ENCODE measurements at places on chromosomes 3 and 15.

GRCh38 chr3:126501736-126502135 lies 15.8 kb downstream of the UROC1 start:
- DNase-seq = no peak

GRCh38 chr3:172189987-172190603 lies 150.7 kb downstream of the FNDC3B start:
- DNase-seq = no peak

- no peak for DNase-seq
Observed at GRCh38 chr3:73765878-73766545, 141.3 kb upstream of the PDZRN3 start.

DNA sequence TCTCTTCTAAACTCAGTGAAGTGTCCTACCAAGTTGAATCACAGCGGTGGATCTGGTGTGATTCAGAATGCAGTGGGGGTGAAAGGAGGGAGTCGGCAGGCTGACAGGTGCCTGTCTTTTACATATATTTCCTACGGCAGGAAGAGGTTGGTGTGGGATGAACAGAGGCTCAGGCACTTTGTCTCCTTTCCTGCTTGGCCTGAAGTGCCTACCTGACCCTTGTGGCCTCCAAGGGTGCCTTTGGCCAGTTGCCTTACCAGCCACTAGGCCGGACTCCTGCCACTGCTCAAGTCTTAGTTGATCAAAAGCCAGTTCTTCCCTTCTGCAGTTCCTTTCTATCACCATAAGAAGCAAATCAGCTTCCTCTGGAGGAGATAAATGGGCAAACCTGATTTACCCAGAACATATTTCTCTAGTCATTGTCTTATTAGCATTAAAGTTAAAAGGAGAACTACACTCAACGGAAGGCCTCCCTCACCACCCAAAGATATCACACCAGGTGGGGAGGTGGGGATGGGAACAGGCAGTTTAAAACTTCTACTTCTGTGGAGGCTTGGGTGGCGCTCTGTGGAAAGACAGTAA lies 52.1 kb downstream of the CRTC3 start:
- no peak for DNase-seq

DNA sequence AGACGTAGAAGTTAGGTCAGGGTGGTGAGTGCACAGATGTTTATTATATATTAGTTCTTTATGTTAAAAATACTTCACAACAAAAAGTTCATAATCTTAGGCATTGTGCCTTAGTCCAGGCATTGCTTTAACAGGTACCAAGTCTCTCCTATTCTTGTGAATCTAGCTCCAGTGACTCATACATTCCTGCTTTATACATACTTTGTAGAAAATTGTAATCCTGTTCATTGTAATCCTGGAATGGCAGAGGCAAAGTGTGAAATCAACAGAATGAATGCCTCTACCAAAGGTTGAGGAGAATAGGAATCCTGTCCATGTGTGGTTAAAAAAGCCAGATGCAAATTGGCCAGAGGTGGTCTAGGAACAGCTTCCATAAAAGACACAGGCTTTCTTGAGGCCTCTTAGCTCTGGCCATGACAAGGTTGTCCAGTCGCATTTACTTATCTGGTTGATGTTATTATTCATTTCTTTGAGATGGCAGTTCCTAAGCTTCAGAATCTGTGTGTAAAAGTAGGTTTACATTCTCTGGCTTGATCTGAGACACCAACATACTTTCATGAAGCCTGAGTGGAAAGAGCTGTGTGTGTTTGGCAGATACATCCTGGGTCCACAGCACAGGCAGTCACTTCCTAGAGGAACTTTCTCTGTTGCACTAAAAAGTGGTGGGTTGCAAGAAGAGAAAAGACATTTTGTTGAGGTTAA lies 109.0 kb downstream of the CDIN1 start:
- no peak for DNase-seq

GRCh38 chr15:100250176-100250800 lies 91.5 kb downstream of the ADAMTS17 start:
- no peak for DNase-seq

GRCh38 chr3:170717410-170718402 lies 131.8 kb upstream of the SLC7A14 start:
- DNase-seq = no peak

- DNase-seq = no peak
Observed at GRCh38 chr3:113546414-113546893, 14.1 kb downstream of the SIDT1 start.

DNA sequence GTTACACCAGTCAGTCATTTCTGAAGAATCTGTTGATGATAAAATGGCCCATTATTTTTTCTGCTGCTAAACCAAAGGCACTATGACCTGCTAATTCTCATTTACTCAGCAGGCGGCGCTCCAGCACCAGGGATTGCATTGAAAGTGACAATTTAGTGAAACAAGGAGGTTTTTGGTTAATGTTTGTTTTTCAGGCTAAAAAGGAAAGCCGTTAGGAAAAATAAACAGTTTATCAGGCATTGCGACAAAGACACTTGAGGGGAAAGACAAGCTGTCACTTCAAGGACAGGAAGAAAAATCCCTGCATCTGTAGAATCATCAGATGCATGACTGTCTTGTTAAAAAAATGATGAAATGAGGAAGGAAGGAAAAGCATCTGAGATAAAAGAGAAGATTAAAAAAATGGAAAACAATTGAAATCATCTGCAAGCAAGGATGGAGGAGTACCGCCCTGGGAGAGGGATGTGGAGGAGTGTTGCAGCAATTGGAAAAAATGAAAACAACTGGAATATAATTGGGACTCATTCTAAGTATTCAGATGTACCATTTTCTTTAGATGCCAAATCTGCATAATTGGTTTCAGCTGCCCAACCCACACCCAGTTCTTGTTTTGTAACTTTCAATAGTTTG lies 54.0 kb downstream of the NR1D2 start:
- peak; percentile 58 for DNase-seq

GRCh38 chr3:113514265-113514769 lies 639 bp downstream of the SPICE1 start:
- DNase-seq = no peak

DNA sequence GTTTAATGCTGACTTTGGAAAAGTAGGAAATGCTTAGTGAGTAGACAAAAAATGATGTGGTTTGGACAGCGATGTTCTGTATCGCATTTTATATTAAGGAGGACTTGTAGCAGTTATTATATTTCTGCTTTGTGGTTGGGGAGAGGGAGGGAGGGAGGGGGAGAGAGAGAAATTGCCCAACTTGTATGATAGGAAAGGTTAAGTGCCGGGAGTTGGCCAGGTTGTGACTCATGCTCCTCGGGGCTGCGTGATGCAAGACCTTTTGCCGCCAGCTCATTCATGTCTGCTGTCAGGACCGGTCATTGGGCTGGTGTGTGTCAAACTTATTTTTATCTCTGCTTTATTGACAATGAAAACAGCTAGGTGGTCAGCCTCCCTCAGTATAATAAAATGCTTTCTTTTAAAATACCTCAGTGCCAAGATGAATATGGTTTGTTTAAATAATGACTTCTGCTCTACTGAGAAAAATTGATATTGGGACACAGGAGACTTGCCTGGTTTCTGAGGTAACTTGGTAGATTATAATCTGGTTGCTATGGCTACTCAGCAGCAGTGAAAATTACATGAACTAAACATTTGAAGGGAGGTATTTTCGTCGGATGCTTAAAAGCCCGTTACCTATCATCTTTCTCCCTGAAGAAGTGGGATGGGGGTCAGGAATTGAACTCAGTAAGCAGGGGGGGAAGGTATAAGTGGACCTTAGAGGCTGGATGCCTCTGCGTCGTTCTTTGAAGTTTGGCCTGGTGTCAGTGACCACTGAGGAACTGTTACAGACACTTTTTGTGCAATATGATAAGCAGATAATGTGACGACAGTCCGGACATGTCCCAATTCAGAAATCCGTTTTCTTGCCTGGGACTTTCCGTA lies 90.7 kb downstream of the FNDC3B start:
- peak; percentile 85 for DNase-seq

GRCh38 chr15:38421069-38421690 lies 32.7 kb upstream of the FAM98B start:
- no peak for DNase-seq

- DNase-seq = no peak
Observed at GRCh38 chr3:50295553-50296431, 3.4 kb downstream of the HYAL3 start.

DNA sequence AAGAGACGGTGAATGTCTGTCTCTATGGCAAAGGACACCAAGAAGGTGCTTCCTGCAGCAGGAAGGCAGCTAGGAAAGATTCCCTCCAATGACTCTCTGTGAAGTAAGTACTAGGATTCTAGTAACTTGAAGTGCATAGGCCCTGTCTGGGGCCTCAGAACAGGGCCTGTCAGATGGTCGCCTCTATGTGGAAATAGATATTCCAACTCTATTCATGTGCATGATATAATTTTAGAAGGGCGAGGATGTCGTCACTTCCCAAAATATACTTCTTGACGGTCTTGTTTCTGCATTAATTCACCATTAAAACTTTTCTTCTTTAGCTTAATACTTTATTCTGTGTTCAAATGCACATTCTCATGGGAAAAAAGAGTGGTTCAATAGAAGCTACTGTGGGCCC lies 167.0 kb downstream of the TLE3 start:
- no peak for DNase-seq

GRCh38 chr3:176566757-176567156 lies 630.5 kb downstream of the TBL1XR1 start:
- no peak for DNase-seq

DNA sequence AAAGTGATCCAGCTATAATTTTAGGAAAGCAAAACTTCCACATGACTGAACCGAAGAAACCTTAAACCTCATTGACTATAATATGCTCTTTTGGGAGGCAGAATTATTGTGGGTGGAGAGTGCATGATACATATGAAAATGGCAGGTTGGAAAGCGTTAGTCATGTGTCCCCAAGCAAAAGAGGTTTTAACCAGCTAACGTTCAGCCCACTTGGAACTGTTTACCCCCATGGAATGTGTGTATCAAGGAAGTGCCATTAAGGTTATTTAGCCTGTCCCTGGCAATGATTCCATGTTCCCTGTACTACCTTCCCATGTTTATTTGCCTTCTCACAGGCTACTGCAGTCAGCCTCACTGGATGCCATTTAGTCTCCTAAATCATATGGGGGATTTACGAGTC lies 44.1 kb upstream of the LRRC58 start:
- DNase-seq = no peak

- no peak for DNase-seq
Observed at GRCh38 chr15:85749261-85750151, 45.2 kb downstream of the KLHL25 start.

DNA sequence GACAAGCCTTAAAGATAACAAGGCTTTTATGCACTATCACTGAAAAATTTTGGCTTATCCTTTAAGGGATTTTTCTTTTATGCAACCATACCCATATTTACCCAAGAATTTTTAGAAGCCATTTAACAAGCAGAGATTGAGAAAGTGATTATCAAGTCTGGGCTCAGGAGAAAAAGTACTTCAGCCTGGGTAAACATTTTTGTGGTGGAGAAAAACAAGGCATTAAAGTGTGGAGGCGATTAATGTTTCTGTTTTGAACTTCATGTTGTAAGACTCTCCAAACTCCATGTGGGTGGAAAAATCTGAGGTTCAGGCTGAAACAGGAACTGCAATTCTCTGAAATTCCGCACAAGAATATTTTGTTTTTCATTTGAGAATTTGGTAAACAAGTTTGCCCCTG lies 260.4 kb upstream of the KCNMB2 start:
- DNase-seq = no peak

DNA sequence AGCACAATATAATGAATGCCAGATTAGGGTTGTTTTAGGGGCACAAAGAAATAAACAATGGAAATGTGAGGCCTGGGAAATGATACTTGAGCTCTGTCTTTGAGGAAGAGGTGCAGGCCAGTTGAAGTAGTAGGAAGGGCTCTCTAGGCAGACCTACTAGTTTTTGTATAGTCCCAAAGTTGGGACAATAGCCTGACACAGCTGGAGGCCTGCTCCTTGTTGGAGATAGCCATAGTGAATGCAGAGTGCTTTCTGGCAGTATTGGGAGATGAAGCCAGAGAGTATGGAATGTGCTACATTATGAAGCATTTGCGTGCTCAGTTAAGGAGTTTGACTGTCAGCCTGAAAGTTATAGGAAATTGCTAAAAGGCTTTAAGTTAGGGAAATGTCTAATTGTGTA lies 251.2 kb upstream of the ZPLD1 start:
- no peak for DNase-seq

- DNase-seq = no peak
Observed at GRCh38 chr3:174158674-174159073, 700.5 kb upstream of the NAALADL2 start.

DNA sequence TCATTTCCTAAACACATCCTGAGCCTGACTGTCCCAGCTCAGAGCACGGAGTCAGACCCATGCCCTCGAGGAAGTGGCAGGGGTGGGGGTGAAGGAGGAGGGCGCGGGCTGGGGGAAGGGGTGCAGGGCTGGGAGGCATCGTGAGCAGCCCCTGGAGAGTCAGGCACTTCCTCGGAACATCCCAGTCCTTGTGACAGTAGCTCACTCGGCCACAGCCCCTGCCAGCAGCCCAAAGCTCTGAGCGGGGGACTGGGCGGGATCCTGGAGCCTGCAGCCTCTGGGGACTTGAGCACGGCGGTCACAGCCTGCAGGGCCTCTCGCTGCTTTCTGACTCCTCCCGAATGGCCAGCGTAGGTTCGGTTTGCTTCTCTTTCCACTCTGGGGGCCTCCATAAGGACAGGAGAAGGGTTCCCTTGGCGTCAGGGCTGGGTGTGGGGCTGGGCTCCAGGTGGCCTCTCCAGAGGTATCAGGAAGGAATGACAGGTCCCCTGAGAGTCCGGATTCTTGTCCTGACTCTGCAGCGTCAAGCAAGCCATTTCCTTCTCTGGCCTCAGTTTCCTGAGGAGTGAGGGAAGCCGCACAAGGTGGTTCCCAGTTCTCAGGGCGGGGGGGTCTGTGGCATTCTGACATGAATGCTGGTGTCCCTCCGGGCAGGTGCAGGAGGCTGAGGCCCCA lies 20.9 kb downstream of the PSTPIP1 start:
- no peak for DNase-seq

GRCh38 chr3:10023587-10024310 lies 2.5 kb upstream of the FANCD2 start:
- no peak for DNase-seq

DNA sequence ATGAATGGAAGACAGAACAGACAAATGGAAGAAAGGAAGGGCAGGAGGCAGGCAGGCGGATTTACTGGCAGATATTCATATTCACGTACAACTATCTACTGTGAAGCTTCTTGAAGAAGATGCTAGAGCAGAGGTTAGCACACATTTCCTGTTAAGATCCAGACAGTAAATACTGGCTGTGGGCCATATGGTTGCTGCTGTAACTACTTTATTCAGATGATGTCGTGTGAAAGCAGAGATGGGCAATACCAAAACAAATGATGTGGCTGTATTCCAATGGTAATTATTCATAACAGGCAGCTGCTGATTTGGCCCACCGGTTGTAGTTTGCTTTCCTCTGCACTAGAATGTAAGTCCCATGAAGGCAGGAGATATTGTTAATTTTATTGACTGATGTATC lies 115.7 kb upstream of the PRTG start:
- no peak for DNase-seq
